Lung (tissue), 17 donors: ENCODE measurements at places on chromosomes 3 and 15. TPM values are rescaled to one million over a fixed set of nuclear protein-coding genes. Genes with fewer than 3 reads are reported as not detected.

Gene LRRC34
- 2.9 TPM for polyA plus RNA-seq

Gene CLEC3B
- 33.1 TPM for polyA plus RNA-seq

Gene ZPLD1
- polyA plus RNA-seq, result not detected

Gene BLM
- polyA plus RNA-seq, result 2.2 TPM

Gene CFAP161
- polyA plus RNA-seq, result 2.6 TPM

Gene GOLGA6L10
- 0.63 TPM for polyA plus RNA-seq

Gene ATXN7
- polyA plus RNA-seq, result 5.9 TPM

Gene CCR5
- polyA plus RNA-seq, result 2.9 TPM

Gene NR2E3
- polyA plus RNA-seq, result 0.06 TPM

Gene ALS2CL
- polyA plus RNA-seq, result 58.5 TPM

Gene FBXO40
- not detected for polyA plus RNA-seq

Gene ENTPD3
- 3.6 TPM for polyA plus RNA-seq

Gene CD86
- 10.5 TPM for polyA plus RNA-seq

Gene THRB
- 2.6 TPM for polyA plus RNA-seq

Gene GOLGA8O
- polyA plus RNA-seq, result 0.22 TPM

Gene ITGB5
- 42.3 TPM for polyA plus RNA-seq

Gene CNTN6
- 3.3 TPM for polyA plus RNA-seq

Gene TTLL13
- 0.12 TPM for polyA plus RNA-seq

Gene GOLGA8S
- polyA plus RNA-seq, result 0.20 TPM

Gene SLC6A20
- polyA plus RNA-seq, result 2.7 TPM

Gene LAMB2
- polyA plus RNA-seq, result 331 TPM

Gene CAND2
- polyA plus RNA-seq, result 1.6 TPM

Gene RUVBL1
- 26.6 TPM for polyA plus RNA-seq

Gene SLC35G2
- polyA plus RNA-seq, result 6.6 TPM

Gene BUB1B
- polyA plus RNA-seq, result 1.1 TPM

Gene MFAP1
- polyA plus RNA-seq, result 21.8 TPM

Gene WDR93
- polyA plus RNA-seq, result 1.4 TPM

Gene GOLGA8J
- polyA plus RNA-seq, result not detected

Gene CISH
- 104 TPM for polyA plus RNA-seq

Gene RASSF1
- polyA plus RNA-seq, result 59.0 TPM

Gene TICRR
- polyA plus RNA-seq, result 0.33 TPM

Gene NANOGP8
- not detected for polyA plus RNA-seq

Gene ABI3BP
- 33.0 TPM for polyA plus RNA-seq

Gene GOLGA6L7
- not detected for polyA plus RNA-seq

Gene AGTR1
- polyA plus RNA-seq, result 4.2 TPM

Gene CKMT1A
- 3.1 TPM for polyA plus RNA-seq

Gene THSD4
- 6.0 TPM for polyA plus RNA-seq

Gene EPHA6
- not detected for polyA plus RNA-seq

Gene SMCO1
- polyA plus RNA-seq, result not detected

Gene SIN3A
- 9.8 TPM for polyA plus RNA-seq
